ENCODE measurements at places on chromosomes 4 and X. TPM values are rescaled to one million over a fixed set of nuclear protein-coding genes. Genes with fewer than 3 reads are reported as not detected.

Gene PLXNB3
- not detected for polyA plus RNA-seq

Gene DTHD1
- polyA plus RNA-seq = not detected

Gene FRG2
- not detected for polyA plus RNA-seq

Gene HTN3
- not detected for polyA plus RNA-seq

Gene DYNLT3
- polyA plus RNA-seq = 29.1 TPM

Gene SSX3
- not detected for polyA plus RNA-seq

Gene DDIT4L
- polyA plus RNA-seq = not detected

Gene HS3ST1
- 5.5 TPM for polyA plus RNA-seq

Gene TXK
- 3.4 TPM for polyA plus RNA-seq

Gene MGAT4D
- not detected for polyA plus RNA-seq

Gene ARHGAP6
- polyA plus RNA-seq = 0.97 TPM

Gene SPANXB1
- polyA plus RNA-seq = not detected

Gene GAB1
- 2.1 TPM for polyA plus RNA-seq

Gene TLR7
- 26.1 TPM for polyA plus RNA-seq

Gene BCLAF3
- polyA plus RNA-seq = 2.9 TPM

Gene F11
- polyA plus RNA-seq = not detected

Gene MYL5
- polyA plus RNA-seq = 8.3 TPM

Gene MAGEA11
- not detected for polyA plus RNA-seq

Gene INTU
- polyA plus RNA-seq = 0.11 TPM

Gene SOX3
- not detected for polyA plus RNA-seq

Gene DKK2
- 0.15 TPM for polyA plus RNA-seq

Gene GPR34
- polyA plus RNA-seq = 1.1 TPM

Gene FGF13
- 0.29 TPM for polyA plus RNA-seq

Gene PGAM4
- polyA plus RNA-seq = not detected

Gene MAGEA12
- not detected for polyA plus RNA-seq

Gene CDX4
- not detected for polyA plus RNA-seq

Gene AWAT2
- polyA plus RNA-seq = not detected

Gene PAGE5
- polyA plus RNA-seq = not detected

Gene NSUN7
- polyA plus RNA-seq = 1.1 TPM

Gene TREX2
- polyA plus RNA-seq = 0.84 TPM

Gene PHOX2B
- not detected for polyA plus RNA-seq

Gene SPOCK3
- not detected for polyA plus RNA-seq

Gene MAGED4
- polyA plus RNA-seq = 1.1 TPM

Gene HSD17B13
- not detected for polyA plus RNA-seq

Gene TMSB15B
- 13.8 TPM for polyA plus RNA-seq

Gene CXCL11
- not detected for polyA plus RNA-seq

Gene GPRIN3
- 0.50 TPM for polyA plus RNA-seq

Gene REELD1
- polyA plus RNA-seq = not detected

Gene FAM184B
- not detected for polyA plus RNA-seq

Gene ZNF674
- 0.23 TPM for polyA plus RNA-seq

Gene MAEA
- 67.1 TPM for polyA plus RNA-seq

Gene NEIL3
- not detected for polyA plus RNA-seq

Gene ADH1B
- not detected for polyA plus RNA-seq

Gene NELFA
- 44.7 TPM for polyA plus RNA-seq

Gene REPS2
- 1.3 TPM for polyA plus RNA-seq

Gene RAB40AL
- polyA plus RNA-seq = not detected

Gene CLTRN
- polyA plus RNA-seq = not detected

Gene CENPI
- polyA plus RNA-seq = 0.35 TPM

Gene HSPA4L
- polyA plus RNA-seq = not detected

Gene MSANTD1
- not detected for polyA plus RNA-seq

Gene PHEX
- 0.11 TPM for polyA plus RNA-seq

Gene DMD
- polyA plus RNA-seq = 3.1 TPM

Gene SGCB
- polyA plus RNA-seq = 4.8 TPM

Gene HPGDS
- not detected for polyA plus RNA-seq

Gene NHS
- polyA plus RNA-seq = not detected
